ENCODE measurements at places on chromosomes 16 and 17. TPM values are rescaled to one million over a fixed set of nuclear protein-coding genes. Genes with fewer than 3 reads are reported as not detected.

The TMEM101 gene
- 29.5 TPM for total RNA-seq

The ABCC6 gene
- total RNA-seq, result not detected

The ZNF423 gene
- not detected for total RNA-seq

The CDC6 gene
- total RNA-seq, result 121 TPM

The FAM20A gene
- not detected for total RNA-seq
